ENCODE measurements at places on chromosomes 4 and X. TPM values are rescaled to one million over a fixed set of nuclear protein-coding genes. Genes with fewer than 3 reads are reported as not detected.

GRCh38 chr4:175499735-175500352, 312.2 kb downstream of the GPM6A start:
- no peak overlapping the region for H3K4me3 ChIP-seq
- H3K4me1 ChIP-seq, result no peaks in the 10 kb centered on the region
- H3K36me3 ChIP-seq, result no peaks in the 10 kb centered on the region
- H3K27me3 ChIP-seq, result no peaks in the 10 kb centered on the region
- DNase-seq, result no peak
- no peak overlapping the region for H3K27ac ChIP-seq

DNA sequence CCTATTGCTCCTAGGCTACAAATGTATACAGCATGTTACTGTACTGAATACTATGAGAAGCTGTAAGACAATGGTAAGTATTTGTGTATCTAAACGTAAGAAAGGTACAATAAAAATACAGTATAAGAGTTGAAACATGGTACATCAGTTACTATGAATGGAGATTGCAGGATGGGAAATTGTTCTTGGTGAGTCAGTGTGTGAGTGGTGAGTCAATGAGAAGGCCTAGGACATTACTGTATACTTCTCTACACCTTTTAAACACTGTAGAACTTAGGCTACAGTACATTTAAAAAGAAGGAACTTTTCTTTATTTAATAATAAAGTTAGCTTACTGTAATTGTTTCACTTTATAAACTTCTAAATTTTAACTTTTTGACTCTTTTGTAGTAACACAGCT, 2603.2 kb downstream of the PCDH7 start:
- no peak overlapping the region for H3K4me3 ChIP-seq
- no peaks in the 10 kb centered on the region for H3K36me3 ChIP-seq
- DNase-seq, result no peak
- no peaks in the 10 kb centered on the region for H3K27me3 ChIP-seq
- no peak overlapping the region for H3K27ac ChIP-seq

- no peaks in the 10 kb centered on the region for H3K4me1 ChIP-seq
- no peak overlapping the region for H3K4me3 ChIP-seq
- no peaks in the 10 kb centered on the region for H3K36me3 ChIP-seq
- peak overlapping the region; percentile 50 for H3K27ac ChIP-seq
- DNase-seq, result no peak
- no peaks in the 10 kb centered on the region for H3K27me3 ChIP-seq
Observed at GRCh38 chr4:9812501-9813340, 31.3 kb downstream of the DRD5 start.

GRCh38 chr4:78737035-78737434, 39.1 kb upstream of the BMP2K start:
- no peak overlapping the region for H3K27ac ChIP-seq
- no peaks in the 10 kb centered on the region for H3K36me3 ChIP-seq
- DNase-seq, result no peak
- H3K4me1 ChIP-seq, result no peaks in the 10 kb centered on the region
- no peak overlapping the region for H3K4me3 ChIP-seq
- no peaks in the 10 kb centered on the region for H3K27me3 ChIP-seq

- no peaks in the 10 kb centered on the region for H3K36me3 ChIP-seq
- H3K4me3 ChIP-seq, result no peak overlapping the region
- no peaks in the 10 kb centered on the region for H3K4me1 ChIP-seq
- no peak for DNase-seq
Observed at GRCh38 chrX:36198575-36198974, 279.0 kb downstream of the CFAP47 start.

DNA sequence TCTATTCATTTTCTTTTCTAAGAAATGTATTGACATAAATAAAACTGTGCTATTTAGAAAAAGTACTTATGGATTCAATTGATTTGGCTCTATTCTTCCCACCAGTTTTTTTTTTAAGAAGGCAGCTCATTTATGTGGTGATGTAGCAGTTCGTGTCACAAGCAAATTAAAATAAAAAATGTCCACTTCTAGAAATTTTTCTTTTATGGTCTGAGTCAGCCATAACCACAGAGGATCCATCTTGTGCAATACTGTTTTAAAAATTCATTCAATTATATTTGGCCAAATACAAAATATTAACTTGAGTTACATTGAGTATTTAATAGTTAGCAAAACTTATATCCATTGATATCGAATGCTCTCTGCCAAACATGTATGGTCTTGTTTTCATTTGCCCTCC, 207.9 kb upstream of the FAT1 start:
- no peak for DNase-seq
- H3K36me3 ChIP-seq, result no peaks in the 10 kb centered on the region
- H3K27me3 ChIP-seq, result no peaks in the 10 kb centered on the region
- H3K4me1 ChIP-seq, result peaks cover 12% of the 10 kb centered on the region
- no peak overlapping the region for H3K4me3 ChIP-seq

GRCh38 chr4:2786152-2786671, 6.7 kb upstream of the SH3BP2 start:
- no peaks in the 10 kb centered on the region for H3K27me3 ChIP-seq
- H3K4me3 ChIP-seq, result no peak overlapping the region
- peaks cover 38% of the 10 kb centered on the region for H3K4me1 ChIP-seq
- H3K27ac ChIP-seq, result no peak overlapping the region
- peak; percentile 35 for DNase-seq

- H3K27ac ChIP-seq, result no peak overlapping the region
- no peaks in the 10 kb centered on the region for H3K36me3 ChIP-seq
Observed at GRCh38 chr4:106647451-106647850, 278.9 kb upstream of the GIMD1 start.

DNA sequence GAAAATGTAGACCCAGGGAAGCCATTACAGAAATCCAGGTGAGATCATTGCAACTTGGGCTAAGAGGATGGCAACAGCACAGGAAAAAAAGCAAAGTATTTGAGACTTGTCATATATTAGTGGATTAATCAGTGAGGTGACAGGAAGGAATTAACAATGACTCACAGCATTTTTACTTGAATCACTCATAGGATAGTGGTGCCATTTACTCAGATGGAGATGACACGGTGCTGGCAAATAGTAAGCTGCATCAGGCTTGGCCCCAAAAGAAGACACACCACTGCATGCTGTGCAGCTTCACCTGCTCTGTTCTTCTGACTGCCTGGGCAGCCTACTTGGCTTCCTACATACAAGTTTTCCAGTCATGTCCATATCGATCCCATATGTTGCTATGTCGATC, 144.8 kb downstream of the FRYL start:
- H3K4me3 ChIP-seq, result no peak overlapping the region
- DNase-seq, result no peak
- peaks cover 24% of the 10 kb centered on the region for H3K4me1 ChIP-seq
- H3K36me3 ChIP-seq, result peaks cover 12% of the 10 kb centered on the region

- H3K27me3 ChIP-seq, result no peaks in the 10 kb centered on the region
- H3K4me3 ChIP-seq, result no peak overlapping the region
- H3K27ac ChIP-seq, result no peak overlapping the region
Observed at GRCh38 chr4:185936650-185937376, 124.8 kb upstream of the SORBS2 start.

- H3K27me3 ChIP-seq, result no peaks in the 10 kb centered on the region
- H3K4me1 ChIP-seq, result no peaks in the 10 kb centered on the region
- DNase-seq, result no peak
Observed at GRCh38 chrX:136652822-136653723, 5.1 kb downstream of the CD40LG start.

DNA sequence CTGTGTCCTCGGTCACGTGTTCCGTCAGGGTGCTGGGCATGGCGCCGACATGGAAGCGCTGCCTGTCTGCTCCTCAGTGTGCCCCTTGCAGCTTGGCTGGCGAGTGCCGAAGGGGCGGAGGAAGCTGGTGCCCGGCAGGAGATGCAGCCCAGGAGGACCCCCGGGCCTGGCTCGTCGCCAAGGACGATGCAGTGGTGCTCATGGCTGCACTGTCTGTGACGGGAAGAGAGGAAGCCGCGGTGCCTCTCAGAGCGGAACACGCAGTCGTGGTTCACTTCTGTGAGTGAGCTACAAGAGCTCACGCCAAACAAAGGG, 38.1 kb downstream of the FGFRL1 start:
- H3K36me3 ChIP-seq, result no peaks in the 10 kb centered on the region
- H3K4me3 ChIP-seq, result no peak overlapping the region
- H3K4me1 ChIP-seq, result peaks cover 27% of the 10 kb centered on the region

GRCh38 chr4:28010577-28011240, 1150.1 kb downstream of the STIM2 start:
- DNase-seq, result no peak
- no peak overlapping the region for H3K4me3 ChIP-seq
- no peaks in the 10 kb centered on the region for H3K4me1 ChIP-seq
- no peaks in the 10 kb centered on the region for H3K36me3 ChIP-seq

GRCh38 chr4:175514174-175514573, 297.9 kb downstream of the GPM6A start:
- no peaks in the 10 kb centered on the region for H3K27me3 ChIP-seq
- H3K36me3 ChIP-seq, result no peaks in the 10 kb centered on the region
- no peak for DNase-seq
- no peak overlapping the region for H3K4me3 ChIP-seq

DNA sequence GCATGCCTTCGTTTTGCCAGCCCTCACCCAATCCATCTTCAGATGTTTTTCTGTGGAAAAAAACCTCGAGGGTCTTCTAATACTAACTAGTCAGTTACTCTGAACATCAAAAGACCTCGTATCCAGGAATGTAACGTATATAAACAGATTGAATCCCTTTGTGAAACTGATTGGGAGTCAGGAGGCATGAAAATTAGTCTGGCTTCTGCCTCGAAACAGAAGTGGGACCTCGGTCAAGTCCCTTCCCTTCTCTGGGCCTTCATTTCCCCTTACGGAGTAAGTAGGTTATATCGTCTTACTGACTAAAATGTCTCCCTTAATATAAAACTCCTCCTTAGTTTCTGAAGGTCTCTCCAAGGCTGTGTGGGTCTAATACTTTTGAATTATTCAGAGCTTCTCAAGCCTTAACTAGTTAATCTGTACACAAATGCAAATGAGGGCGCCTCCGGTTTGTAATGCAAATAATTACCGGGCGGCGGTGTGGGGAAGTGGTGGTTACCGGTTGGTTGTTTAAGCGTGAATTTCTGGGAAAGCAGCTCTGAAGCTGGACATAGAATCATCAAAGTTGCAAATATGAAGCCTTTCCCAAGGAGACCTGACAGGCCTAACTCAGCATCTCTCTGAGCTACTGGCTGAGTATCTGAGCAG, 11.4 kb upstream of the NKRF start:
- no peaks in the 10 kb centered on the region for H3K27me3 ChIP-seq
- no peaks in the 10 kb centered on the region for H3K36me3 ChIP-seq
- no peak overlapping the region for H3K27ac ChIP-seq
- no peak overlapping the region for H3K4me3 ChIP-seq
- no peak for DNase-seq
- H3K4me1 ChIP-seq, result peaks cover 5% of the 10 kb centered on the region

- no peak for DNase-seq
- no peak overlapping the region for H3K27ac ChIP-seq
- H3K27me3 ChIP-seq, result no peaks in the 10 kb centered on the region
- no peaks in the 10 kb centered on the region for H3K36me3 ChIP-seq
- no peaks in the 10 kb centered on the region for H3K4me1 ChIP-seq
Observed at GRCh38 chr4:126698224-126698623, 934.5 kb upstream of the INTU start.

- no peaks in the 10 kb centered on the region for H3K36me3 ChIP-seq
- H3K27ac ChIP-seq, result no peak overlapping the region
- H3K4me1 ChIP-seq, result no peaks in the 10 kb centered on the region
- H3K4me3 ChIP-seq, result no peak overlapping the region
- DNase-seq, result no peak
- no peaks in the 10 kb centered on the region for H3K27me3 ChIP-seq
Observed at GRCh38 chrX:101785142-101785541, 125.5 kb upstream of the ARMCX2 start.

- no peak for DNase-seq
- no peaks in the 10 kb centered on the region for H3K36me3 ChIP-seq
- H3K27ac ChIP-seq, result no peak overlapping the region
- no peaks in the 10 kb centered on the region for H3K27me3 ChIP-seq
Observed at GRCh38 chr4:37464373-37465128, 220.0 kb downstream of the NWD2 start.

- no peaks in the 10 kb centered on the region for H3K27me3 ChIP-seq
- no peak overlapping the region for H3K4me3 ChIP-seq
- no peaks in the 10 kb centered on the region for H3K36me3 ChIP-seq
Observed at GRCh38 chrX:52031371-52031770, 37.6 kb downstream of the MAGED4B start.

GRCh38 chr4:76783836-76784235, 114.1 kb downstream of the SOWAHB start:
- H3K4me1 ChIP-seq, result no peaks in the 10 kb centered on the region
- H3K4me3 ChIP-seq, result no peak overlapping the region
- peaks cover 11% of the 10 kb centered on the region for H3K36me3 ChIP-seq

GRCh38 chrX:53044995-53045394, 3.6 kb upstream of the GPR173 start:
- DNase-seq, result no peak
- no peaks in the 10 kb centered on the region for H3K27me3 ChIP-seq
- no peaks in the 10 kb centered on the region for H3K36me3 ChIP-seq
- H3K27ac ChIP-seq, result no peak overlapping the region
- no peak overlapping the region for H3K4me3 ChIP-seq

DNA sequence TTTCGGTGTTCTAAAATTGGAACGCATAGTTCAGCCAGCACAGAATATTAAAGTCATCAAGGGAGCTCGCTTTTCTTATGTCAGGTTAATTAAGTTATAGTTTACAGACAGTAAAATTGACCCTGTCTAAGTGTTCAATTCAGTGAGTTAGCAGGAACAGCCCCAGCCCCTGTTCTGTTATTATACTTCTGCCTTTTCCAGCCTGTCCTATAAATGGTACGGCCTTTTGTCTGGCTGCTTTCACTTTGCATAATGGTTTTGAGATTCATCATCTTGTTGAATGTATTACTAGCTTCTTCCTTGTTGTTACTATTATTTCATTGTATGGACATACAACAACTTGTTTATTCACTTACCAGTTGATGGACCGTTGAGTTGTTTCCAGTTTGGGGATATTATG, 9.5 kb downstream of the CXCL13 start:
- peaks cover 4% of the 10 kb centered on the region for H3K27me3 ChIP-seq
- no peak overlapping the region for H3K27ac ChIP-seq
- H3K36me3 ChIP-seq, result no peaks in the 10 kb centered on the region
- H3K4me3 ChIP-seq, result no peak overlapping the region

DNA sequence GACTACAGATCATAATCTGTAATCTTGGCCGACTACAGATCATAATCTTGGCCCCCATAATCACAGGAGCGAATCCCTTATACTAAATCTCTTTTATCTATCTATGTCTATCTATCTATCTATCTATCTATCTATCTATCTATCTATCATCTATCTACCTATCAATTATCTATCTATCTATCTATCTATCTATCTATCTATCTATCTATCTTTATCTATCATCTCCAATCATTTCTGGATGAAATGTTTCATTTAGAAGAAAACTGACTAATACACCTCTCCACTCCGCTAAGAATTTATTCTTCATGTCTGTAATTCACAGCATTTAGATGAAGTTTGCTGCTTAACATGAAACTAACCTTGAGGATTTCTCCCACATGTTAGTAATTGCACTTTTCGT, 45.0 kb upstream of the ACSL1 start:
- no peaks in the 10 kb centered on the region for H3K4me1 ChIP-seq
- H3K36me3 ChIP-seq, result no peaks in the 10 kb centered on the region
- DNase-seq, result no peak
- H3K27me3 ChIP-seq, result no peaks in the 10 kb centered on the region
- H3K4me3 ChIP-seq, result no peak overlapping the region

NPY2R gene
- total RNA-seq, result 0.27 TPM

LIN54 gene
- total RNA-seq, result 14.7 TPM

RNF150 gene
- 3.3 TPM for total RNA-seq

HSFX1 gene
- total RNA-seq, result 2.2 TPM

SASH3 gene
- 74.9 TPM for total RNA-seq

OTC gene
- 0.71 TPM for total RNA-seq

APOOL gene
- 19.8 TPM for total RNA-seq

MTNR1A gene
- not detected for total RNA-seq

CYTL1 gene
- total RNA-seq, result 1.4 TPM

UGT2B17 gene
- total RNA-seq, result 0.18 TPM

All from lower lobe of right lung (tissue), 2 donors.